Hypothalamus (tissue), 51 donors: ENCODE measurements at places on chromosomes 6 and 20.

GRCh38 chr6:34128045-34128444 lies 17.8 kb downstream of the GRM4 start:
- DNase-seq = no peak

GRCh38 chr6:136171231-136171630 lies 78.9 kb downstream of the MTFR2 start:
- DNase-seq = no peak

DNA sequence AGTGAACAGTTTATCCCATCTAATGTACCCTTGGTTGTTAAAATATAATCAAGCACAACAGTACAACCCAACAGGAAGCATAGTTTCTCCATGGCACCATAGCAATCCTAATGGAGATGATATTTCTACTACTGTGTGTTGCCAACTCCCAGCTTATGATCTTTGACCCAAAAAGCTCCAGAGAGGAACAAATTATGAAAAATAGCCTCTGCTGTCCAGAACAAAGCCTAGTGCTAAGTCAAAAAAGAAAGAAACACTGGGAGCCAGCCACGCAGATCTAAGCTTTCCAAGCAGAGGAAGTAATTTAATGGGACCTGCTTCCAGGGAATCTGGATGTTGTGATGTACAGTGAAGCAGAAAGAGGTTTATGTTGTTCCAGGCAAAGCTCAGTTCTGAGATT lies 52.2 kb upstream of the TASP1 start:
- no peak for DNase-seq

DNA sequence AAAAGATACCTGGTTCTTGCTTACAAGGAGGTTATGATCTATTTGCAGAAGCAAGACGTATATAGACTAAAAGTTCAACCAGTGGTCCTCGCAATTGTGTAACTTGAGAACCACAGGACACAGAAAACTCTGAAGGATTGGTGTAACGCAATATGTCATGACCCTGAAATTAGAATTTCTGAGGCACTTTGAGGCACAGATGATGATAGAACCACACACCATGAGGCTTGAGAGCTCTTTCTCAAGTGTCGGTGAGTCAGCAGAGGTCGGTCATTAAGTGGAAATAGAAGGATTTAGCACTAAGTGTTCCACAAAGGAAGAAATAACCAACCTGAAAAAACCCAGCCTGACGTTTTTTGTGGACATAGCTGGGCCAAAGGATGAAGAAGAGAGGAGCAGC lies 15.3 kb upstream of the CCN2 start:
- no peak for DNase-seq

DNA sequence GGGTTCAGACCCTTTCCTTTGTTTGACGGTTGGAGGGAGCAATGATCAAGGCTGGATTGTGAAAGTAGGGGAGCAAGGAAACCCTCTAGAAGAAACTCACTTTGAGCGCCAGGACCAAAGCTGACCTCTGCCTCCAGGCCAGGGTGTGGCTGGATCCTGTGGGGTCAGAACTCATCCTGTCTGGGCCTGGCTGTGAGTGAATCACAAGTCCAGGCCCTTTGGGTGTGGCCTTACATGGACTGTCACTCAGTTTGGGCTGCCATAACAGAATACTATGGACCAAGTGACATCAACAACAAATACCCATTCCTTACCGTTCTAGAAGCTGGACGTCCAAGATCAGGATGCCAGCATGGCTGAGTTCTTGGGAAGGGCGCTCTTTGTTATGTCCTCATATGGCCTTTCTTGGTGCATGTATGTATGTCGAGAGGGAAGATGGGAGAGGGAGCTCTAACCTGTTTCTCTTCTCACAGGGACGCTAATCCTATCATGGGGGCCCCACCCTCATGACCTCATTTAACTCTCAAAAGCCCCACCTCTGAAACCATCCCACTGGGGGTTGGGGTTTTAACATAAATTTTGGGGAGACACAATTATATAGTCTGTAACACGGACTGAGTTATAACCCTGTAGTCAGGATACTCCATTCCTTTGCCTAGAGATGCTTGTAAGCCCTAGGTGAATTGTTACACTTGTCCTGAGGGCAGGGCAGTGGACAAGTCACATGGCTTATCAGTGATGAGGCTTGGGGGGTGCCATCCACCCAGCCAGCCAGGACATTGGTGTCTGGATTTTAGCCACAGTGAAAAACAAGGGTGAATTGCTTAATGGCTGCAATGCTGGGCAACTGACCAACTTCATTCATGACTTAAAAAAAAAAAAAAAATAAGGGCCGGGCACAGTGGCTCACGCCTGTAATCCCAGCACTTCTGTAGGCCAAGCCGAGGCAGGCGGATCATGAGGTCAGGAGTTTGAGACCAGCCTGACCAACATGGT lies 80.0 kb downstream of the TRMT11 start:
- no peak for DNase-seq

GRCh38 chr6:153003366-153003690 lies 819 bp upstream of the MTRF1L start:
- DNase-seq = no peak

GRCh38 chr20:4820806-4821518 lies 99.3 kb downstream of the PRND start:
- DNase-seq = no peak

- no peak for DNase-seq
These were observed 360.1 kb downstream of the SAMD5 start for GRCh38 chr6:147868427-147869190.

DNA sequence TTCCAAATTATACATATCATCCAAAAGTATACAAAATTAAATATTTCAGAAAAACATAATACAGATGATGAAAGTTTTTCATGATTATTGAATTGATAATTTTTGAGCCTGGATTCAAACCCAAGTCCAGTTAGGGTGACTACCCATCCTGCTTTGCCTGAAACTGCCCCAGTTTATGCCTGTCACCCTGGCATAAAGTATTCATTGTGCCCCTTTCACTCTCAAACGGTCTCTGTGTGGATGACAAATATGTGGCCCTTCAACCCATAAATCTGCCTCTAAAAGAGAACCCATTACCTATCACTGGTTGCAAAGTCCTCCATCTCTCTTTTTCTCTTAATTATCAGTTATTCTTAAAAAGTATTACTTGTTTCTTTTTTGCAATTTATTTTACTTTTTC lies 553.7 kb upstream of the JARID2 start:
- DNase-seq = no peak

DNA sequence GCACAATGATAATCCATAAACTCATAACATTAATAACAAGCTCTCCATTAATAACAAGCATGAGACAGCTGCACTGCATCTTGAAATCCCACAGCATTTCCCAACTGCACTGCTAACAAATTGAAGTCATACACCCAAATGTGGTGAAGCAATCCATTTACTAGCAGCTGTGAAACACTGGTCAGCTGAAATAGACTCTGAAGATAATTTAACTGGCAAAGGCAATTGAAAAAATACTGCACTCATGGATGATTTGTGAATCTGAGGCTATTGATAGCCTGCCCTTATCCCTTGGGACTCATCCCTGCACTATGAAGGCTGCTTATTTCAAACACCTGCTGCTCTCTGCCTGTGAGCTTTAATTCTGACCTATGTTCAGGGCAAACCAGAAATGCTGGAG lies 49.1 kb upstream of the PLCB1 start:
- DNase-seq = no peak

- DNase-seq = no peak
These were observed 33.0 kb upstream of the RIPOR2 start for GRCh38 chr6:24968783-24969182.

DNA sequence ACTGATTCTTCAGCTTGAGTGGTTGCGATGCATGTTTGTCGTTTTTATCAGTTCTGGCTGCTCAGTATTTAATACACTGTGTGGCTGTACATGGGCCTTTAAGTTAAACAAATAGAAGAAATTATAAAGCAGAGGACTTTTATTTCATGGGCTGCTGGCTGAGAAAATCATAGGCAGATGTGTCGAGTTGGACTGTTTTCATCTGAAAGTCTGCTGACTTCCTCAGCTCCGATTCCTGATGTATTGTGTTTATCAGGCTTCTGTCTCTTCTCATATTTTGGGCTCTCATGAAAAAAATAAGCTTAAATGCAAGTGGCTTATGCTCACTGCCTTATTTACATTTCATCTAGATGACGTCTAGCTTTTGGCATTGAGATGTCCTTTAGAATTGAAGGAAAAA lies 129.5 kb upstream of the GGTLC1 start:
- DNase-seq = no peak

DNA sequence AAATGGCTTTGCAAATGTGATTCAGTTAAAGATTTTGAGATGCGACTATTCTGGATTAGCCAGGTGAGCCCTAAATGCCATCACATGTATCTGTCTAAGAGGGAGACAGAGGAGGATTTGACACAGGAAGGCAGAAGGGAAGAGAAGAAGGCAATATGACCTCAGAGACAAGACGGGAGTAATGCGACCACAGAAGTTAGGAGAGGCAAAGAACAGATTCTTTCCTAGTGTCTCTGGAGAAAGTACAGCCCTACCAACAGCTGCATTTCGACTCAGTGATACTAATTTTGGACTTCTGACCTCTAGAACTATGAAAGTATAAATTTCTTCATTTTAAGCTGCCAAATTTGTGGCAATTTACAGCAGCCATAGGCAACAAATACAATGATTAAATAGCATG lies 24.2 kb upstream of the TPD52L1 start:
- DNase-seq = no peak

- DNase-seq = no peak
These were observed 99.9 kb upstream of the MYL9 start for GRCh38 chr20:36441416-36441815.

GRCh38 chr6:53107091-53107490 lies 41.5 kb downstream of the GCM1 start:
- DNase-seq = no peak

- DNase-seq = no peak
These were observed 23.0 kb upstream of the FKBP1A start for GRCh38 chr20:1415667-1416468.

GRCh38 chr6:26025047-26025893 lies 62.0 kb upstream of the HFE start:
- no peak for DNase-seq

DNA sequence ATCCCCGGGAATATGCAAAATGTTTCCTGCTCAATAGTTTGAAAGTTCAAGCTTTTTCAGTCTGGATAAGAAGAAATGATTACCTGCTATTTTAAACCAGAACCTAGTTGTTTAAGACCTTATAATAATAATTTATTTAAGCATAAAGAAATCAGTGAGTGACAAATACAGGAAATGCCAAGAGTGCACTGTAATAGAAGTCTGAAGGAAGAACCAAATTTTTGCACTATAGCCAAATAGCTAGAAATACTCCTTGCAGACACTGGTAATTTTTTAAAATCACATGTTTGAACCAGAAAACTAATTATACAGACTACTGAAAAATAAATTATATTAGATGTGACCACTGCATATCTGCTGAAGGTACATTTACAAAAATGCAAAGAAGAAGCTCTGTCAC lies 93.2 kb downstream of the MMS22L start:
- DNase-seq = no peak

DNA sequence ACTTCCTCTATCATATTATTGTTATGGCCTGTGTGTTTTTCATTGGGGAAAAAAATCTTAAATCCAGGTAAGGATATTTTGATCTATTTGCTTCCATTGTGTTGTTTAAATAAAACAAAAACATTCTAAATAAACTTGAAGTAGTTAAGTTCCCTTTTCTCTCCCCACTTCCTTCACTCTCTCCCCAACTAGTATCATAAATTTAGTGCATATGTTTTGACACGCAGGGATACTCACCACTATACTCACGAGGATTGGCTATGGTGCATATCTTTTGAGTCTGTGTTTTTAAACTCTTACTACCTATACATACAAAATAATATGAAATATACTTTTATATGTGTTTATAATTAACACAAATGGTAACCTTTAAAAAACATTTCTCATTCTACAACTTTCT lies 5.2 kb downstream of the TTLL9 start:
- no peak for DNase-seq

GRCh38 chr6:154624038-154624599 lies 109.1 kb upstream of the SCAF8 start:
- DNase-seq = no peak
